Glomerular endothelial cell (primary cell): ENCODE measurements at places on chromosomes 7 and 10. TPM values are rescaled to one million over a fixed set of nuclear protein-coding genes. Genes with fewer than 3 reads are reported as not detected.

GRCh38 chr7:45691155-45691656 is 117.0 kb downstream of the ADCY1 start:
- DNase-seq, result no peak

GRCh38 chr10:122190176-122190943 is 80.7 kb upstream of the BTBD16 start:
- DNase-seq, result no peak

GRCh38 chr10:14244147-14244546 is 86.6 kb downstream of the FRMD4A start:
- no peak for DNase-seq

Gene CCAR1
- total RNA-seq, result 33.2 and 66.8 TPM in 2 replicates

GRCh38 chr7:157580324-157580723 is 243.5 kb downstream of the DNAJB6 start:
- no peak for DNase-seq

GRCh38 chr7:73812996-73813395 is 17.8 kb upstream of the CLDN4 start:
- no peak for DNase-seq

Gene FRMPD2
- total RNA-seq, result 0.24 TPM in 1 of 2 replicates, not detected in the other

Gene PPP1R17
- total RNA-seq, result not detected in 2 replicates

Gene CLRN3
- total RNA-seq, result not detected in 2 replicates

DNA sequence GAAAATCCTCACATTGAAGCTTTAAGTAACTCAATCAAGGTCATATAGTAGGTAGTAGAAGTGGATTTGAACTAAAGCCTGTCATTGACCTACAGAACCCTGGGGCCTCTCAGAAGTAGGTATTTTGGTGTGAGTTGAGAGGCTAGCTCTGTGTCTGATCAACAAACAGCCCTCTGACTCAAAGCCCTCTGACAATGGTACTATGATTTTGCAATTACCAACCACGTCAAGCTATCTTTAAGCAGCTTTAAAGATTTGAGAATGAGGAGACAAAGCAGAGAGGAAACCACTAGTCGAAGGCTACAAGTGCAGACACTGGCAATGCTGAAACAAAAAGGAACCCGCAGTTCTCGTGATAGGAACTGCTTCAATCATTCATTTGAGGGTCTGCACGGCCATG is 19.0 kb upstream of the PDE1C start:
- no peak for DNase-seq

DNA sequence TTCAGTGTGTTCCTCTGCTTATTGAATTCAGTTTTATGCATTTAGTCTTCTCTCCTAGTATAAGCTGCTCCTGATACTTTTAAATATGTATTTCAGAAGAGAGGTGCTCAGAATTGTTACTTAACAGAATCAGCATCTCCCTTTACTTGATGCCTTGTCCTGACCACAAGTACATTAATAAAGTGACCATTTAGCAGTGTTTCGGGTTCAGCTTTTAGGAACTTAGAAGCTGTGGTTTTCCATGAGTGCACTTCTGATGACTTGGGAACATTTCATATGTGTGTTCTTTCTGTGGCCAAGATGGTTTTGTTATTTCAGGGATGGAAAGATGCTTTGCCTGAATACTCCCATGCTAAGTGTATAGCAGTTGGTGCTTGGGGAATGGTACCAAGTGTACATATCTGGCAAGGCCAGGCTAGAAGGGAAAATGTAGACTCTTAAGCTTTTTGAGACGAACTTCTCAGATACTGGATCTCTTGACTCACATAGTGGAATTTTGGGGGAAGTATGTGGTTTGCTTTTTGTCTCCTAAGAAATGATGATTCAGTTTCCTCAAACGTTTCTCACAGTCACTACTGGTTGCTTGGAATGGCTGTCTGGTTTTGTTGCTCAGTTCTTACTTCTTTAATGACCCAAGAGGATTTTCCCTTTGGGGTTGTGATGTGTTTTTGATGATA is 17.2 kb downstream of the SGPL1 start:
- DNase-seq, result peak; percentile 68

GRCh38 chr7:129502708-129503685 is 666 bp downstream of the SMKR1 start:
- no peak for DNase-seq

Gene DDIT4
- total RNA-seq, result 54.6 and 80.2 TPM in 2 replicates

GRCh38 chr7:157318015-157318706 is 18.6 kb upstream of the DNAJB6 start:
- DNase-seq, result no peak
